Activated T-cell treated with anti-CD3 and anti-CD28 coated beads, Interleukin-2, amount 50 U/mL, for 24 hours (primary cell): ENCODE measurements at places on chromosomes 4 and X.
A peak's percentile ranks its signal among the peaks of the same experiment; 100 is the strongest.

DNA sequence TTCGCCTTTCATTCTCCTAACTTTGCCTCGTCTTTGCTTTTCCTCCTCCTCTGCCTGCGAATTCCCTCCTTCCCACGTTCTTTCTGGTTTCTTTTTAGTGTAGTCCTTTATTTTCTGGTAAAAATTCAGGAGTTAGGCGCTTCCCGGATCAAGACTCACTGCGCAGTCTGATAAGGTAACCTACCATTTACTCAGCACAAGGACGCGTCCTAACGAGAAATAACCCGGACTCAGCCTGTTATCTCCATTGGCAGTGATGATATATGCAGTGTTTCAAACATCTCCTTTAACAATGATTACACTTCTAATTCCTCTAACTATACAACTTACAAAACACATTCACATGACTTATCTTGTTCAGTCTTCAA is 357 bp upstream of the ETNPPL start:
- DNase-seq = no peak

DNA sequence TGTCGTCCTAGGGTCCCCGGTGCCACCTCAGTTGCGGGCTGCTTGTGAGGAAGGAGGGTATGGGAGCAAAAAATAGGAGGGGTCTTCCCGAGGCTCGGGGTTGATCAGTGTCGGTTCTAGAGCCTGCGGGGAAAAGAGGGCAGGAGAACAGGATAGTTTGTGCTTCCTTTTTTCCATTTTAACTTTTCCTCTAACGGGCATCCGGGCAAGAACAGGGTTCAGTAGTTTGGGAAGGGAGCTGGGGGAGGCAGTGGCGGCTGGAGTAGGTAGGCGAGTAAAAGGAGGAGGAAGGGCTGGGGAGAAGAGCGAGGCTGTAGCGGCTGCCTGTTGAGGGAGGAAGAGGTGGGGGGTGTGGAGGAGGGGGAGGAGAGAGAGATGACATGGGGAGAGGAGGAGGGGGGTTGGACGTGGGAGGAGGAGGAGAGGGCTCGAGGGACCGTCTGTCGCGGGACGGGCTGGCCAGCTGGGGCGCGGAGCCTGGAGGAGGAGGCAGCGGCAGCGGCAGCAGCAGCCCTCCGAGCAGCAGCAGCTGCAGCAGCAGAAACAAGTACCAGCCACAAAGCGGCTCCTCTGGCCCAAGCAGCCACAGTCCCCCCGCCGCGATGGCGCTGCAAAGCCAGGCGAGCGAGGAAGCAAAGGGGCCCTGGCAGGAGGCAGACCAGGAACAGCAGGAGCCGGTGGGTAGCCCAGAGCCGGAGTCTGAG is at the start of gene SLC16A2:
TSS of gene SLC16A2 (plus strand) at position 458 of the 704 bp plus-strand sequence. CDS start at position 603, 145 bp downstream.
- DNase-seq = peak; percentile 53

GRCh38 chrX:5780821-5781220 is 447.8 kb downstream of the NLGN4X start:
- no peak for DNase-seq

- no peak for DNase-seq
Measured at GRCh38 chr4:44927399-44928380, 201.3 kb upstream of the GNPDA2 start.

DNA sequence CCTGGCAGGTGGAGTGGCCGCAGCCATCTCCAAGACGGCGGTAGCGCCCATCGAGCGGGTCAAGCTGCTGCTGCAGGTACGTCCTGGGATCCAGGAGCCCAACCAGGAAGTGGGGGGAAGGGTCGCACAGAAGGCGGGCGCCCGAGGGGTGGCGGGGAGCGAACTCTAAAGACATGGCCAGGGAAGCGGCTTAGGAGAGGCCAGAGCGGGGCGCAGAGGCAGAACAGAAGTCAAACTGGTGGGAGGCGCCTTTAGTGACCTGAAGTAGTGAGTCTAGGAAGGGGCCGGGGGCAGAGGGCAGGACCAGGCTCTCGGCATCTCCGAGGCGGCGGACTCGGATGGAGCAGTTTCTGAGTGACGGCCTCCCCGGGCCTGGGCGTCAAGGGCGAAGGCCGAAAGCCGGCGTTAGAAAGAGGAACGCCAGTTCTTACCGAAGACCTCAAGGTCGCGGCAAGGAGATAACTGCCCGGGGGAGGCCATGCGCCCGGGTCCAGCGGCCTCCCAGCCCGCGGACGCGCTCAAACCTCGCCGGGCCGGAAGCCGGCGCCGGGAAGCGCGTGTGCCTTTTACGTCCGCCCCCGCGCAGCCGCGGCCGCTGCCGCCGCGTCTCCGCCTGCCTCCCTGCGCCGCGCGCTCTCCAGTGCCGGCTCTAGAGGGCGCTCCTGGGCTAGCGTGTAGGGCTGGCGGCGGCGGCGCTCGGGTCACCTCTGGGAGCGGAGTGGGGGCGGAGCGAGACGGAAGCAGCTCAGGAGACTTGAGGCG is 488 bp downstream of the SLC25A5 start:
- DNase-seq = peak; percentile 91

GRCh38 chrX:7219153-7219705 is 71.3 kb upstream of the PUDP start:
- no peak for DNase-seq

GRCh38 chr4:76055016-76055415 is 19.1 kb upstream of the CXCL11 start:
- DNase-seq = no peak

DNA sequence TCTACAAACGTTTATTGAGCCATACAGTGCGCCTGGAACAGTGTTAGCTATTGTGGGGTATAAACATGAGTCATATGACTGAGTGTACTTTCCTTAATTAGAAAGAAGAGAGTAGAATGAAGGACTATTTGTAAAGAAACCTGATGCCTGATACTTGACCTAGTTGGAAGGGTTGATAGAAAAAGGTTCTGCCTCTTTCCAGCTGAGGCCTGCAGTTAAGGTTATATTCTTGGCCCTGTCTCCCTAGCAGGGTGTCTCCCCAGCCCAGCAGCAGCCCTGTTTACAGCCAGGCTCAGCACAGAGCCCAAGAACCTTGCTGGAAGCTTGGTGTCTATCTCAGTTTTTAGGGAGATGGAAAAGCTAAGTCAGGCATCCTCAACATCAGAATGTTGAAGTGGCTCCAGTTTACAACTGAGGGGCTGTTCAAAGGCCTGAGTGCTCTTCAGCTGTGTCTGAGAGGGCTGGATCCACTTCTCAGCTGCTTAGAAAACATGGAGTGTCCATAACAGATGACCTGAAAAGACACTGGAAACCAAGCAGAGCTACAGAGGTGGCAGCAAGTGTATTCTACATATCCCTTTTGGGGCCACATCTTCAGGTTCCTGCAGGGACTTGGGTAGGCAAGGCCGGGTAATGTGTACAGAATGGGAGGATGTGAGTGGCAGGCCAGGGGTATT is 21.6 kb downstream of the NYX start:
- peak; percentile 2 for DNase-seq

DNA sequence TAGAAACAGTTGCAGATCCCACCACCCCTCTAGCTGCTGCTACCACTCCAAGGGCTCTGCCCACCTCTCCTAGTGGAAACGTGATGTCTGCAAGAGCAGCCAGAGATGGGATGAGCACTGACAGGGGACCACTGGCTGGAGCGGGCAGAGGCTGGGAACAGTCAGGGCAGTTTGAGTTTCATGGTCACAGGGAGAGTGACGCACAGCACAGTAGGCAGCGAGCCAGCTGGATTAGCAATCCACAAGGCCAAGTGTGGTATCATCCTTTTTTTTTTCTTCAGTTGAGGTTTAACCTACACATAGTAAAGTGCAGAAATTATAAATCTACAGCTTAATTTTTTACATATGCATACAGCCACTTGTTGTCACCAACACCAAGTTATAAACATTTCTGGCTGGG is 6.4 kb upstream of the SCML2 start:
- DNase-seq = no peak

DNA sequence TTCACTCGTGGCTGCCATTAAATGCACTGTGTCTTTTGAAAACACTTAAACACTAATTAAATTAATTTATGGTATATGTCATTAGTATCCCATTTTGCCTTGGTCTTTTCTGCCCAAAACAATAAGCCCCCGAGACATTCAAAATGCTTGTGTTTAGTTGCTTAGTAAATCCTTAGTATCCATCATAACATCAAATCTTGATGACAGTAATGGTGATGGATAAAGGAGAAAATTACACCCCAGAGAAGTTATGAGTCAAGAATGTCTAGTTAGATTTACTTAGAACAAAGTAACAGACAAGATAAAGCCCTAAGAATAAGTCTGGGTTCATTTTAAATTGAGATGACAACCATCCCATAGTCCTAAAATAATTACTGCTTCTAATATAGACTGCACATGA is 21.3 kb downstream of the ANK2 start:
- DNase-seq = no peak

DNA sequence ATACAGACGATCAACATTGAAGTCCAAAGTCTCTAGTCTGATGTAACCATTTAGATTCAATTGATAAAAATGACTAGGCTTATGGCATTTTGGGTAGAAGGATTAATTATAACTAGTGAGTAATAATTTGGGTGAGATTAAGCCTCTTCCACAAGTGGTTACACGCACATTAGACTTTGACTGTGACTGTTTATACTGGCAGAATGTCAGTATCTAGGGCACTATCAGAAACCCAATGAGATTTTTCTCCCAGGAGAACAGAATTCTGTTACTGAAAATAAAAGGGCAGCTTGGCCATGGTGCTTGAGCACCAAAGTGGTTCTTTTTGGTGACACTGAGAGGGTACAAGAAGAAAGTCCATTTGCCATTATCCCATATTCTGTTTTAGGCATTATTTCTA is 3.3 kb downstream of the PLS3 start:
- no peak for DNase-seq

DNA sequence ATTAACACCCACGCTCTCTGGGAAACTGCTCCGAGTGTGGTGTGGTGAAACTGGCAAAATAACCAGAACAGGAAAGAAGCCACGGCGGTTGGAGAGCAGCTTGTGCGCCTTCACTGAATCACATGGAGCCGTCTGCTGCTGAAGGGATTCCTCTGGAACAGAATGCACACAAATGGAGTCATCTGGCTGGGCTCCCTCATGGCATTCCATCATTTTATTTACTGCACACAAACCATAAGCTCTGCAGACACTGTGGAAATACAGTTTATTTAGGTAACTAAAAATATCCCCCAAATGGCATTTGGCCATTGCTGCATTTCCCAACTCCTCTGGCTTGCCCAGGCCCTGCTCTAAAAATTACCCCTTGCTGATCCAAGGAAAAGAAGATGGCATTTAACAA is 187.0 kb upstream of the S100G start:
- no peak for DNase-seq

GRCh38 chrX:110210417-110211139 is 107.3 kb downstream of the AMMECR1 start:
- no peak for DNase-seq

DNA sequence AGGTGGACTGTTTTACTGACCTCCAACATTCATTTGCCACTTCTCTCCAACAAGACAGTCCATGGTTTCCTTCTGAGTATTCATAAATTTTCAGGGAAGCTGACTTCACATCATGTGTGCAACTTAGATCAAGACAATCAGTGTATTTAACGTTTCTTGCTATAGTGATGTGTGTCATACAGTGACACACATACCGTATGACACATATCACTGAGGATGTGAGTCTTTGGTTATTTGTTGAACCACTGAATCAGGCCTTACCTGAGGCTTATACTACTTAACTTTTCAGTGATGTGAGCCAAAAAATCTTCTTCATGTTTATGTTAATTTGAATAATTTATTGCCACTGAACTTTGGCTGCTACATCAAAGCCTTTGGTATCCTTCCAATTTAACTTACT is 166.8 kb downstream of the BMPR1B start:
- no peak for DNase-seq

- DNase-seq = peak; percentile 31
Measured at GRCh38 chr4:186104890-186105646, 564 bp downstream of the FAM149A start.

DNA sequence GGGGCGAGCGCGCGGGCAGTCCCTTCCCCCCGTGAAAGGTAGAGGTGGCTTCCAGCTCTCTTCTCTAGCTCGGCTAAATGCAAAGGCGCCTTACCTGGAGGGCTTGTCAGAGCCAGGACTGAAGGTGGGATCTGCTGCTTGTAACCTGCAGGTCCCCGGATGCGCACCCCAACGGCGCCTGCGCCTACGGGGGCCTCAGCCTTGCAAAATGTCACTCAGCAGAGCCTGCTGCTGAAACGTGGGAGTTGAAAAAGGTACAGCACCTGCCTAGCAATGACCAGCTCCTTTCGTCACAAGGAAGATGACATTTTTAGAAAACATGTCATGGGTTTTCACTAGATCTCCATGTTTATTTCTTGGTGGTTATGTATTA is 583 bp downstream of the ABHD18 start:
- peak; percentile 80 for DNase-seq

DNA sequence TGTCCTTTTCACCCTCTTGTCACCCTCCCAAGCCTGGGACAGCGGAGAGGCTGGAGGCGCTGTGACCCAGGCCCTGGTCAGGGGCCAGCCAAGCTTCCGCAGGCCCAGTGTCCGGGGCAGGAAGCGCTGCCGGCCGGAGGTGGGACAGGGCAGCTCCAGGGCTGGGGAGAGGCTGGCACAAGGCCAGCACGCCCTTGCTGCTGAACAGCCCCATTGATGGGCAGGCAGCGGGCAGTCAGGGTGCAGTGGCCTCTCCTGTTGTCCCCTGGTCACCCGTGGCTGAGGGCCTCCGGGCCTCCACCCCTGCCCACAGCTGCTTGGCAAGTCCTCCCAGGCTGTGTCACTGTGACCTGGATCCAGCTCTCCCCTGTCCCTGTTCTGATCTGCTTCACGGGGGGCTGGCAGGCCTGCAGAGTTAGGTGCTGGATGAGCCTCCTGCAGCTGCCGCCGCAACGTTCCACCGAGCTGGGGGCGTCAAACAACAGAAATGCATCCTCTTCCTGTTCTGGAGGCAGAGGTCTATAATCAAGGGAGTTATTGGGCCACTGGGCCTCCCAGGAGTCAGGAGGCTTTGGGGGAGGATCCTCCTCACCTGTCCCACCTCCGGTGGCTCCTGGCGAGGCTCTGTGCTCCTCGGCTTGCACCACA is 107.9 kb downstream of the PSAPL1 start:
- DNase-seq = no peak

DNA sequence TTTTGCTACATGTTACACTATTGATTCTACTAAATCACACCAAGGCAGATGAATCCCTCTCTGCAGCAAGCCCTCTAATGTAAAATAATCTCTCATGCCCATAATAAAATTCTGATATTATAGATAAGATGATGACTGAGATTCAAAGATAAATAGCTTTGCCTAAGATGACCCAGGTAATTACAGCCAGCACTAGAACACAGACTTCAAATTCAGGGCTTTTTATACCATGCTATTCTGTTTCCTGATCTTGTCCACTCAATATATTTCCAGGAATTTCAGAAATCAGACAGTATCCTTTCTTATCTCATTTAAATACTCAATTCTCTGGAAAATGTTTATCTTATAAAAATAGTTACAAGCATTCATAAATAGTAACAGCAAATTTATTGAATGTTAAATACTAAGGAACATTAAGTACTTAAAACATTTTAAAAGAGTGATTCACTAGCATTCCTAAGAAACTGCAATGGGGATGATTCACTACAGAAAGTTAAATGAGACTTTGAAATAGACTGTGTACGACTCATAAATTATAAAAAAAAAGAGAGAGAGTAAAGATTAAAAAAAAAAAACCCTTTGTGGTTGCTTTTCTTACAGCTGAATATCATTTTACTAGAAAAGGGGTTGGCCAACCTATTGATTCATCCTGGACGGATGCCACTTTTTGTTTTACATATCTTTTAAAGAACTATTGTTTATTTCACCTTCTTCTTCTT is 45.8 kb upstream of the IL21 start:
- no peak for DNase-seq
